SJCRH30 (cell line): ENCODE measurements at places on chromosomes 1 and 21.
A peak's percentile ranks its signal among the peaks of the same experiment; 100 is the strongest.

DNA sequence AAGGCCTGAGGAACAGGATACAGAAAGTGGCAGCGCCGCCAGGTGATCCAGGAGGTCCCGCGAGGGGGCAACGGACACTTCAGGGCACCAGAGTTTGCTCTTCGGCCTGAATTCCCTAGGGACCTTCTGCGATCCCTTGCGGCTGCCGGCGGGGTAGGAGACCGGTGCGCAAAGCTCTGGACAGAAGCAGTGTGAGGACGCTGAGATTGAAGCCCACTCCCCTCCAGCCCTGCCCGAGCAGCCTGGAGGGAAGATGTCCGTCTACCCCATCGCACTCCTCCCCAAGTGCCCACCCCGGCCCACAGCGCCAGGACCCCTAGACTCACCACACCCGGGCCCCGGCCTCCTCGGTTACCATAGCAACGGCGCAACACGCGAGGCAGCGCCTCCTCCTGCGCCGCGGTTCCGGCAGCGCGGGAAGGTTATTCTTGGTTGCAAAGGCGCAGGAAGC lies at the start of gene ANKRD45:
Gene ANKRD45 (minus strand): TSS at position 361 of the 451 bp plus-strand sequence. CDS start 10,433 bp downstream, outside the sequence.
- DNase-seq: no peak

DNA sequence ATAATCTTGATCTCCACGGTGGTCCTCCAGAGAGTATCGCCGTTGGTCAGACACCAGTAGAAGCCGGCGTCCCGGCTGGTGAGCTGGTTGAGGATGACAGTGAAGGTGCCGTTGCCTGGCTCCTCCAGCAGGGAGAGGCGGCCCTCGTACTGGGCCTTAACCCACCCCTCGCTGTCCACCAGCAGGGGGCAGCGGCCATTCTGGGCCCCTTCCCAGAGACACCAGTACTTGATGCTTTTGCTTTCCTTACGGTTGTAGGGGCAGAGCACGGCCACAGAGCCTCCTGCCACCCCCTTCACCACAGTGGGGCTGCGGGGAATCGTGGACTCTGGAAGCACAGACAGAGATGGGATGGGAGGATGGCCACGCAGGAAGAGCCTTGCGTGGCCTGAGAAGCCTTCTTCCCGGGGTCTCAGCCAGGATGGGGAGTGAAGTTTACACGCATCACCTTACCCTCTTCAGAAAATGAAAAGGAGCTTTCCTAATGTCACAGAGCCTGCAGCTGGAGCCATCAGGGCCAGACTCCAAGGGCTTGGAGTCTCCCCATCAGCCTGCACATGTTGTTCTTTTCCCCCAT lies 10.7 kb downstream of the PIGR start:
- peak; percentile 42 for DNase-seq

DNA sequence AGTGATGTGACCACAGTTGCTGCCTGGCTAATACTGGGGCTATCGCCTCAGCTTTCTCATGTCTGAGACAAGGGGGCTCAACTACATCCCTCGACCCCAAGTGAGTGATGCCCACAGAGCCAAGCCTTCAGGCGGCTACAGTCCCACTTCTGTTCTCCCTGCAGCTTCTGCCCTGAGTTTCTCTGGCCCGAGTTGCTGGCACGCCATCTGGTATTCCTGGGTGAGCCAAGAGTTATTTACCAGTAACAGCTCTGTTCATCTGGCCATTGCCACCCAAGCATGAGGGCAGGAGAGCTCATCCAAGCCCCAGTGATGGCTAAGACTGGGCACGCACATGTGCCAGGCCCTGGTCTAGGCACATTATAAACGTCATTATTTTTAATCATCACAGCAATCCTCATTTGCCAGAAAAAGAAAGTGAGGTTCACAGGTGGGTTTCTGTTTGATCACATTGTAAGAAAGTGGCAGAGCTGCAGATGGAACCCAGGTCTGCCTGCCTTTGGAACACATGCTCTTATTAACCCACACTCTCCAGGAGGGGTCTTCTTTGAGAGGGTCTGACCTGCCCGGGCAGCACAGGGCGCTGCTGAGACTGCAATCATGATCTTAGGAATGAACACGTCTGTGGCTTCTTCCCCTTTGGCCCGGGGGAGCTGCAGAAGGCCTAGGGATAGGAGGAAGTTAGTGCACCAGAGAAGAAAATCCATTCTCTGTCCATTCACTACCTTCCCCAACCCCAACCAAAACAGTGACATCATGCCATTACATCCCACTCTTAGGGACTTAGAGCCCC lies 27.5 kb downstream of the KCND3 start:
- no peak for DNase-seq

- peak; percentile 91 for DNase-seq
These were observed 10.8 kb downstream of the AHDC1 start for GRCh38 chr1:27592931-27593677.

DNA sequence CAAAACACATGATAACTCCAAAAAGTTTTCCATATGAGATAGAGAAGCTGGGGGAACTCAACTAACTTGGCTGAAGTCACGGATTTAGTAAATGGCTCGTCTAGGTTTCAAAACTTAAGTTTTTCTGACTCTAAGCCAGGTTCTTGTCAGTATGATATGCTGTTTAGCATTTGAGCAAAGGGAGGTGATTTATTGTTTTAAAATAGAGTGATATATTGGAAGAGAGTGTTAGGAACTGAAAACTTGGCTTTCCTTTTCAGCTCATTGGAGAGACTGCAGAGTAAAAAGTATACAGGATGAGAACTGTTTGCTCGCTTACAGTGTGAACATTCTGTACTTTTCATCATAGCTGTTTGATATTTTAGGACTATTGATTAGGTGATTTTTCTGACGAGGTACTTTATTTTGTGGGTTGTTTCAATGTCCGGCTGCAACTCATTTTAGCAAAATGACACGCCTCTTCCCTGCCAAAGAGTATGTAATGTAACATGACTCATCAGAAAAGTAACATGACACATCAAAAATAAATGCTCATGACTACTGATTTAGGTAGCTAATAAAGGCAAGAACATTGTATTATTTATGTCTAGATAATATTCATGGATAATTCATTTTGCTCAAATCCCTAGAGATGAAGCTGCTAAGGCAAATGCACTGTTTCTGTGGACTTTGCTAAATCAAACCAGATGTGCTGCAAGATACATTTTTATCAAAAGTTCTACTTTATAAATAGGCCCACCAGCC lies 355.1 kb downstream of the GPATCH2 start:
- DNase-seq: no peak

GRCh38 chr1:12059226-12059625 lies 3.9 kb upstream of the TNFRSF8 start:
- no peak for DNase-seq

DNA sequence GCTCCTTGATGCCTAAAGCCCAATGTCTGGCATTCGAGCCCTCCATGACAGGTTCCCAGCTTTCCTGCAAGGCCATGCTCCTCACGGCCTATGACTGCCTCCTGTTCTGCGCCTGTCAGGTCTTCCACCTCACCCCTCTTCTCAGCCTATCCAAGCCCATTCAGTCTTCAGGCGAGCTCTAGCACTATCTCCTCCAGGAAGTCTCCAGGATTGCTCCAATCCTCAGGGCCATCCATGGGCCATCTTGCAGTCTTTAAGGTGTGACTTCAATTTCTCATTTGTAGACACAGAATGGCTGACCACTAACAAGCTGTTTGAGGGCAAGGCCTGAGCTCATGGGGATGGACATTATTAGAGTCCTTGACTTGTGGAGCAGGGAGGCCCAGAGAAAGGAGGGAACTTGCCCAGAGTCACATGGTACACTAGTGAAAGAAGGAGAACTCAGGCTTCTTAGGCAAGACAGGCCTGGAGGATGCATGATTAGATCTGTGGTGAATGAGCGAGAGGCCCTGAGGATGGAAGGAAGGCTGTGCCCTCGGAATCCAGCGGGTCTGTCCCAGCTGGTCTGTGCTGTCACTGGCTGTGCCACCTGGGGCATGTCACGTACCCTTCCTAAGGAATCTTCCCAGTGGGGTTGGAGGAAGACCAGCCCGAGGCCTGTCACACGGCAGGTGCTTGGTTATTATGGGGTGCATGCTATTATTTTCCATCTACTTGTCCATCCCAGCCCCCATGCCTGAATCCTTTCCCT lies 1.2 kb upstream of the ACOT11 start:
- DNase-seq: peak; percentile 49

DNA sequence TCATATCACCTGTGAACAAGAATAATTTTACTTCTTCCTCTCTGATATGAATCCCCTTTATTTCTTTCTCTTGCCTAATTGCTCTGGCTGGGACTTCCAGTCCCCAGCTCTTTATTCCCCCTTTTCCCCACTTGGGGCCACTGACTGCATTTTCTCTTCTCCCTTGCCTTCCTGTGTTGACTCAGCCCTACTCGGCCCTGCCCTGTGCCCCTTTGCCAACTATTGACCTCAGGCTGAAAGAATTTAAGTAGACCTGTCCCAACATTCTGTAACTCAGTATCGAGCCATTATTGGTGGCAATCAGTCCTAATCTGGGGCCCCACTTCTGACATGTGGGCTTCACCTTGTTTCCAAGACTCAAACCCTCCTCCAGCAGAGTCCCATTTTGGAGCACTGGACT lies 60.6 kb upstream of the STUM start:
- no peak for DNase-seq

- no peak for DNase-seq
These were observed 133.7 kb downstream of the RUNX1 start for GRCh38 chr21:34915364-34915841.

GRCh38 chr1:173410133-173410793 lies 66.9 kb upstream of the PRDX6 start:
- DNase-seq: no peak

DNA sequence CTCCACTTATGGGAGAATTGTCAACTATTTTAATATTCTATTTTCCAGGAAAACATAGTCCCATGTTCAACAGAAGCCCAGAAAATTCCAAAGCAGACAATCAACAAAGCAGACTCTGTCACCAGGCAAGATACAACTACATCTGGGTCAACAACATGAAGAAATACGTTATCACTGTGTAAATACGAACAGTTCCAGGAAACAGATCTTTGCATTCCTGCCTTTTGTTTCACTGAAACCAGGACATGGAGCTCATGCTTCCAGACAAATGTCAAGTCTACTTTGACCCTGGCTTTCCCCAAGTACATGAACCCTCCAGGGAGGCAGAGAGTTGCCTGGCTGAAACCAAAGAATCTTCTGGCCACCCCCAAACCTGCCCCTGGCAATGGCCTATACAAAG lies 106.7 kb downstream of the SETD4 start:
- no peak for DNase-seq

- no peak for DNase-seq
These were observed 25.8 kb upstream of the GBP5 start for GRCh38 chr1:89298461-89298860.

- DNase-seq: peak; percentile 26
These were observed 68.9 kb downstream of the LRIG2 start for GRCh38 chr1:113141650-113142473.

DNA sequence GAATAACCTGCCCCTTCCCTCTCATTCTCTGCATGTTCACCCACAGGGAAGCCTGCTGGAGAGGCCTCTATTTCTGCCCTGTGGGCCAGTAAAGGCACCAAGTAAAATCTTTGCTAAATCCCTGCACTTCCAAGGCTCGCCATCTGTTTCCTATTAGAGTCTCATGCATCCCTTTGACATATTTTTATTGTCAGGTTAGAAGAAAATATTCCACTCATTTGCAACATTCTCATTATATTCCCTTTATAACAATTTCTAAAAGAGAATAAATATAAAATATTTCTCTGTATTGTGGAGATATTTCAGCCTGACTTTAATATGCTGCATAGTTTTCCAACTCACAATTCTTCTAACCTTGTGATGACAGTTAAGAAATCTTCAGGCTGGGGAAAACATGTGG lies 340.4 kb upstream of the VAMP3 start:
- DNase-seq: no peak

GRCh38 chr1:162169031-162169790 lies 99.7 kb downstream of the NOS1AP start:
- no peak for DNase-seq

DNA sequence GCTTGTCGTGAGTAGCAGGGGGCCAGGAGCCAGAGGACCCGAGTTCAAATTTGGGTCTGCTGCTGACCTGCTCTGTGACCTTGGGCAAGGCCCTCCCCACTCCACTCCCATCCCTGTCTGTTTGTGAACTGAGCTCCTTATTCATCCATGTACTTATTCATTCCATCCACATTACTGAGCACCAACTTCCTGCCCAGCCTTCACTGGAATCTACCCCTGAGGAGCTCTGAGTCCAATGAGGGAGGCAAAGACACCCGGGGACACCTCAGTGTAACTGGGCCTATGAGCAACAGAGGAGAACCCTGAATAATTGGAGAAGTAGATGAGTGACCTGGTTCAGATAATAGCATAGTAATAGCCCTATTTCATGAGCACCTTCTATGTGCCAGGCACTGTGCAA lies 8.9 kb downstream of the BSND start:
- no peak for DNase-seq

- no peak for DNase-seq
These were observed 441.6 kb downstream of the PLPP3 start for GRCh38 chr1:56137521-56138505.

DNA sequence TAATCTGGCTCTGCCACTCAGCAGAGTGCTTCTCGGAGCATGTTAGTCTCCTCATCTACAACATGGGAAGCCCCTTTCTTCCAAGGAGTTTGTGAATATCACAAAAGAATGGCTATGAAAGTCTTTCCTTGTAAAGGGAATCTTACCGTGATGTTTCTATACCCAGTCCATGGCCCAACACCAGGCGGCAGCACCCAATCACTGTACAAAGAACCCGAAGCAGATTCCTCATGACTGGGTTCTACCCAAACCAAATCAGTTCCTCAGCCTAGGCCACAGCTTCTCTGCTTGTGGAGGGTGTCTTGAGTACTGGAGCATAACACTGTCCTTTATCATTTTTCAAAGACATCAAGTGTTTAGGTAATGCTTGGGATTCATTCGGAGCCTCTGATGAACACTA lies 16.6 kb upstream of the SLFNL1 start:
- DNase-seq: no peak

GRCh38 chr1:9882296-9882944 lies 27.6 kb downstream of the CTNNBIP1 start:
- DNase-seq: peak; percentile 91

GRCh38 chr1:22271847-22272801 lies 129.2 kb upstream of the WNT4 start:
- no peak for DNase-seq

GRCh38 chr1:184395937-184396480 lies 9.2 kb downstream of the C1orf21 start:
- DNase-seq: no peak

- DNase-seq: peak; percentile 96
These were observed 47.1 kb upstream of the TLR5 start for GRCh38 chr1:223189903-223190724.

- DNase-seq: no peak
These were observed 85.7 kb upstream of the CCDC190 start for GRCh38 chr1:162946701-162947100.

DNA sequence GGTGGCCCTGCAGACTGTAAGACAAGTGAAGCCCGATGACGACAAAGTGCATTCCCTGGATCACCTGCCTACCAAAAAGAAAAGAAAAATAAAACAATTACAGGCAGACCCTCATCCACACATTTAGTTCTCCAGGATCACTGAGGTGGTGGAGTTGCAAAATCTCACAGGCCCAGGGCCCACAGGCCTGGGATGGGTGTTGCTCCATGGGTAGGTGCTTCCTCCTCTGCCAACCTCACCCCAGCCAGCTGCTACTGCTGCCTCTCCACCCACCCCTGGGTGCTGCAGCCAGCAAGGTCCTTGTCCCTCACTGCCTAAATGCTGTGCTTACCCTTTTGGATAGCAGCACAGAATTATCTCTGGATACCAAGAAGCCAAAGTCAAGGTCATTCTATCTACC lies 146.4 kb upstream of the GALNT2 start:
- DNase-seq: no peak
